ENCODE measurements at places on chromosomes 3 and 15. TPM values are rescaled to one million over a fixed set of nuclear protein-coding genes. Genes with fewer than 3 reads are reported as not detected.

Gene RBP2
- polyA plus RNA-seq, result 0.26 TPM

Gene TRH
- polyA plus RNA-seq, result 0.36 TPM

Gene NLGN1
- 10.0 TPM for polyA plus RNA-seq

Gene RTP3
- not detected for polyA plus RNA-seq

Gene IMP3
- 48.6 TPM for polyA plus RNA-seq

Gene SERINC4
- 0.22 TPM for polyA plus RNA-seq

Gene DAZL
- polyA plus RNA-seq, result not detected

Gene GRM2
- 1.0 TPM for polyA plus RNA-seq

Gene PPP2R3A
- polyA plus RNA-seq, result 14.5 TPM

Gene GOLGA8T
- polyA plus RNA-seq, result not detected

Gene LRRC3B
- polyA plus RNA-seq, result 3.7 TPM

Gene GPR160
- 10.9 TPM for polyA plus RNA-seq

Gene LRTM1
- polyA plus RNA-seq, result not detected

Gene NPAP1
- polyA plus RNA-seq, result 0.58 TPM

Gene DNAJB8
- not detected for polyA plus RNA-seq

Gene ITIH1
- not detected for polyA plus RNA-seq

Gene MFN1
- polyA plus RNA-seq, result 82.0 TPM

Gene ALDH1L1
- polyA plus RNA-seq, result 0.52 TPM

Gene GOLGA8H
- polyA plus RNA-seq, result 2.4 TPM

Gene KIF23
- polyA plus RNA-seq, result 69.2 TPM

Gene HERC2
- 56.2 TPM for polyA plus RNA-seq

Gene CHRNB4
- 0.24 TPM for polyA plus RNA-seq

Gene ANKDD1A
- 12.2 TPM for polyA plus RNA-seq

Gene C3orf22
- polyA plus RNA-seq, result 0.21 TPM

Gene KNL1
- 14.3 TPM for polyA plus RNA-seq

Gene TMCO5A
- not detected for polyA plus RNA-seq

Gene MYO5C
- polyA plus RNA-seq, result 29.7 TPM
